Stomach (tissue), 19 donors: ENCODE measurements at places on chromosomes 5 and 9. TPM values are rescaled to one million over a fixed set of nuclear protein-coding genes. Genes with fewer than 3 reads are reported as not detected.

DNA sequence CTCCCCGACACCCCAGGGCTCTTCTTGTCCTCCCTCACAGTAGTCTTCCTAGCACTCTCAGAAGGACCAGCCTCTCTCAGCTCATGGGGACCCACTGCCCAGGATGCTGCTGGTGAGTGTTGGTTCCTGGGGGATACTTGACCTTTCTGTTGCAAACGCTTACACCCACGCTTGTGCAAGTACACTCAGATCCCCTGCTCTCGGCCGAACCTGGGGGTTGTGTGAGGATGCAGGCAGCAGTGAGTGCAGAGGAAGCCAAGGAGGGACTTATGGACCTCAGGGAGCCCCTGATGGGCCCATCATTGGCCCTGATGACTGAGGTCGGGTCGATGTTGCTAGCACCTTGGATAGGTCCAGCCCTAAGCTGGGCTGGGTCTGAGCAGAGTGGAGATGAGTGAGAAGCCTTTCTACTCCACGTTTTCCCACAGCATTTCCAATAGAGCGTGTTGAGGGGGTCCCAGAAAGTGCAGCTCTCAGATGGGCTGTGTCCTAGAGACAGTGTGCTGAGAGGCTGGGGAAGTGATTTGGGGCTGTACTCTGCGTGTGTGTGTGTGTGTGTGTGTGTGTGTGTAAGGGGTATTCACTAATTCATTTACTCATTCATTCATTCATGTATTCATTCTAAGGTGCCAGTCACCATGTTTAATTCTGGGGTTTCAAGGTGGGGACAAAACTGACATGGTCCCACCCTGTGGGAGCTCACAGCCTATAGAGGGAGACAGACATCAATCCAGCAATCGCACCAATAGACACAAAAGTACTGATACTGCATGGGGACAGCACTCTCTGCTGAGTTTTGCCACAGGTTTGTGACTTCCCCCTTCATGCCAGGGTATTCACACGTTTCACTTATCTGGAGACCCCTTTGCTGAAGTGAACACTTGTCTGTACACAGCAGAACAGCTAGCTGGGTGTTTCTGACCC lies 25.2 kb upstream of the PITX1 start:
- H3K27ac ChIP-seq = no peak overlapping the region
- no peak overlapping the region for H3K4me3 ChIP-seq
- H3K27me3 ChIP-seq = no peaks in the 10 kb centered on the region
- H3K4me1 ChIP-seq = peaks cover 28% of the 10 kb centered on the region
- no peak for DNase-seq

DNA sequence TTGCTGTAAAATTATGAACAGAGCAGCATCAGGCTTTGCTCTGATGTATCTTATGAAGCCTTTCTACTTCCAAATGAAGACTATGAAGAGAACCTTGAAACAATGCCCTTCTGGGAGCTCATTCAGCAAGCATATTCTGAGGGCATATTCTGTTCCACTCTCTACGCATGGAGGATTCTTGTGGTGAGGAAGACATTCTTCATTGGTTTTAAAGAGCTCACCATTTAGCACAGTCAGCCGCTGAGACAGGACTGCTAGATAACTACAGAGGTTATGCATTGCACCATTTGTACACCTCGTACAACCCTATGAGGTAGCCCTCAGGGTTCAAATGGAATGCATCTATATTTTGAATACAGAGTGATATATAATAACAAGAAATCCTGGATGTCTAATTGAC lies 61.0 kb downstream of the INVS start:
- no peaks in the 10 kb centered on the region for H3K4me1 ChIP-seq
- peaks cover 5% of the 10 kb centered on the region for H3K36me3 ChIP-seq
- H3K27me3 ChIP-seq = no peaks in the 10 kb centered on the region
- DNase-seq = no peak
- no peak overlapping the region for H3K27ac ChIP-seq

GRCh38 chr5:1415626-1416360 lies 29.4 kb downstream of the SLC6A3 start:
- no peak for DNase-seq
- H3K4me1 ChIP-seq = no peaks in the 10 kb centered on the region
- no peaks in the 10 kb centered on the region for H3K36me3 ChIP-seq
- H3K4me3 ChIP-seq = no peak overlapping the region
- H3K27ac ChIP-seq = no peak overlapping the region

DNA sequence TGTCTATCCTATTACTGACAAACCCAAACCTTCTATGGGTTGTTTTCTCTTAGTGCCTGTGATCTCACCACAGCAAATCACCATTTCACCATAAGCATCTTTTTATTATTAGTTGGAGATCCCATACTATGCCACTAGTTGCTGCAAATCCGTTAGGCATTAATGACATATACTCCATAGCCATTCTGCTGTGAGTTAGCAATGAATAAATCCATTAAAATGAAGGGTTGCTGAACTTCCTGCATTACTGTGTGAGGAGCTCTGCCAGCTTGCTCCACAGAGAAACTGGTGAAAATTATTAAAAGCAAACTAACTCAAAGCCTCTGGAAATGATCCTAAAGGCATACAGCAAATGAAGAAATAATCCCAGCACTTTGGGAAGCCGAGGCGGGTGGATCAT lies 102.0 kb downstream of the CFAP95 start:
- H3K27ac ChIP-seq = no peak overlapping the region
- no peak overlapping the region for H3K4me3 ChIP-seq
- no peak for DNase-seq
- H3K36me3 ChIP-seq = no peaks in the 10 kb centered on the region

GRCh38 chr5:167898361-167899042 lies 392.9 kb upstream of the WWC1 start:
- no peak overlapping the region for H3K4me3 ChIP-seq
- no peaks in the 10 kb centered on the region for H3K4me1 ChIP-seq
- H3K36me3 ChIP-seq = no peaks in the 10 kb centered on the region
- H3K27ac ChIP-seq = no peak overlapping the region
- H3K27me3 ChIP-seq = no peaks in the 10 kb centered on the region
- DNase-seq = no peak

DNA sequence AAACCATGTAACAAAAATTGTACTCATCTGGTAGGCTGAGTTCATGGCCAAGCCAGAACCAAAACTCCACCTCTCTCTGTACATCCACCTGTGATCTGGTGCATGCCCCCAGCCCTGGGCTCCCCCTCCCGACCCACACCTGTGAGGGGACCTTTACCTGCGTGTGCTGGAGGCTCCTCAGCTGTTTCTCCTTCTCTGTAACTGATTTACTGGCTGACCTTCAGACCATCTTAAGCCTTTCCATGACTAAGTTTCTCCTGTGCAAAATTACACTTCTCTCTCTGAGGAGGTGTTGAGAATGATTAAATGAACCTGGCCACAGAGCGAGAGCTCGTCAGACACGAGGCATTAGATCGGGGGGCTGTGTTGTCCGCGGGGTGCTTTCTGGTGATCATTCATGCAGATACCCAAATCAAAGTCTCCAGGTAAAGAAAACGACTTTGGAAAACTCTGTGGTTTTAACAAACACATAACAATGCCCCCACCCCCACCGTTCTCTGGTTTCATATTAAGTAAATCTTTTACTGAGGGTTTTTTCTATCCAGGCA lies 136.4 kb downstream of the SEMA5A start:
- DNase-seq = no peak
- H3K27ac ChIP-seq = no peak overlapping the region
- H3K4me1 ChIP-seq = no peaks in the 10 kb centered on the region
- no peaks in the 10 kb centered on the region for H3K27me3 ChIP-seq
- H3K36me3 ChIP-seq = no peaks in the 10 kb centered on the region

DNA sequence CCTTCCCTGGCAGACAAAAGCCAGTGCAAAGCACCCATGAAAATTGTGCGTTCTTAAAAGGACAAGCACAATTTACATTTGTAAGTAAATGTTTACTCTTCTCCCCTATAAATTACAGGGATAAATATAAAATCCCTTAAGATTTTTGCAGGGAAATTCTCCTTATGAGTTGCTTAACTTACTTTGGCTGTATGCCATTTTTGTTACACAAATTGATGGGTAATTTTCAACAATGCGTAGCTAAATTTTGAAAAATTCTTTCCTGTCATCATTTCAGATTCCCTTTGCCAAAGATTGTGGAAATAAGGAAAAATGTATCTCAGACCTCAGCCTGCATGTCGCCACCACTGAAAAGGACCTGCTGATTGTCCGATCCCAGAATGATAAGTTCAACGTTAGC lies 64.2 kb upstream of the ITGA2 start:
- peaks cover 68% of the 10 kb centered on the region for H3K36me3 ChIP-seq
- no peaks in the 10 kb centered on the region for H3K27me3 ChIP-seq
- peaks cover 4% of the 10 kb centered on the region for H3K4me1 ChIP-seq
- no peak overlapping the region for H3K27ac ChIP-seq
- H3K4me3 ChIP-seq = no peak overlapping the region

GRCh38 chr5:168227973-168228615 lies 63.4 kb upstream of the WWC1 start:
- H3K27ac ChIP-seq = no peak overlapping the region
- H3K27me3 ChIP-seq = no peaks in the 10 kb centered on the region
- DNase-seq = no peak
- H3K4me3 ChIP-seq = no peak overlapping the region
- no peaks in the 10 kb centered on the region for H3K4me1 ChIP-seq

DNA sequence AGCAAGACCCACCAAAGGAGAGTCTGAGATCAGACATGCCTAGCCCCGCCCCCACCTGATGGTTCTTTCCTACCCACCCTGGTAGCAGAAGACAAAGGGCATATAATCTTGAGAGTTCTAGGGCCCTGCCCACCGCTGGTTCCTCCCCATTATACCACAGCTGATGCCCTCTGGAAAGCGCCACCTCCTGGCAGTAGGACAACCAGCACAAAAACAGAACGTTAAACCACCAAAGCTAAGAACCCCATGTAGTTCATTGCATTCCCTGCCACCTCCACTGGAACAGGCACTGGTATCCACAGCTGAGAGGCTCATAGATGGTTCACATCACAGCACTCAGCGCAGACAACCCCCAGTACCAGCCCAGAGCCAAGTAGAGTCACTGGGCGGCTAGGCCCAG lies 81.2 kb upstream of the TRPC7 start:
- H3K27ac ChIP-seq = no peak overlapping the region
- H3K27me3 ChIP-seq = no peaks in the 10 kb centered on the region
- no peaks in the 10 kb centered on the region for H3K36me3 ChIP-seq
- H3K4me3 ChIP-seq = no peak overlapping the region

GRCh38 chr5:109645707-109646192 lies 44.0 kb upstream of the MAN2A1 start:
- no peak for DNase-seq
- H3K4me3 ChIP-seq = no peak overlapping the region
- H3K36me3 ChIP-seq = no peaks in the 10 kb centered on the region
- no peaks in the 10 kb centered on the region for H3K27me3 ChIP-seq
- H3K4me1 ChIP-seq = peaks cover 3% of the 10 kb centered on the region

DNA sequence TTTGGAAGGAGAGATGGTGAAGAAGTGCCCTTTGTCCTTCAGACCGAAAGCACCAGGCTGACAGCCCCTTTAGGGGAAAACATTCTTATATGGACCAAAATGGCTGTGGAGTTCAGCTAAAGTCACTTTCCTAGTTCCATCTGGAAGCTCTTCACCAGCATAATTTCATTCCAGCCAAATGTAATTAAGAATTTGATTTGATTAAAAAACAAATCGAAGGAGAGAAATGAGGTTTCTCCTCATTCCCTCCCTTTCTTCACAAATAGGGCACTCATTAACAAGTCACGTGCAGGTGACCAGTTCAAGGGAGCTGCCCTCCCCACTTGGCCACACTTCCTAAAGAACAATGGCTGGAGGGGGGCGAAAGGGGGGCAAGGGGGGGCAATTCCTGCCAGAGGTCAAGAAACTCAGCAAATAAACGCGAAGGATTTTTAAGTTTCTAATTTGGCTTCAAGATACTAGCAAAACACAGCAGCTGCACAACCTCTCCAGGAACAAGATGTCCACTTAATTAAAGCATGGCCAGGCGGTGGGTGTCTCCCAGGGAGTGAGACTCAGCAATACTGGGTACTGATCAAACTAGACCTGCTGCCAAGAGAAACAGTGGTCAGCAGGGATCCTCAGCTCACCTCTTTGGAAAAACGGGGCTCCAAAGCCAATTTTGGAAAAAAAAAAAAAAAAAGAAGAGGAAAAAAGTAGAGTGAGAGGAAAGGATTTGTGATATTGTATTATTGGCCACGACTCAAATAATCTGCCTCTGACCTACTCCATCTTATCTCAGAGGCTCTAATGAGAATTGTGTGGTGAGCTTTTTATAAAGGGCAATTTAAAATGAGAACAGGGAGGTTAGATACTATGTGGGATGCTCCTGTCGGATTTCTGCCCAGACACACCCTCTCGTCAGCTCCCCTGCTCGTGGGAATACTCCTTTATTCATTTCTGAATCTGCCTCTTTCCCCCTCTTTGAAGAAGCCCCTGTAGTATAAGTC lies 254.3 kb downstream of the ZSWIM6 start:
- H3K27me3 ChIP-seq = no peaks in the 10 kb centered on the region
- no peak overlapping the region for H3K4me3 ChIP-seq
- peak; percentile 31 for DNase-seq
- no peaks in the 10 kb centered on the region for H3K36me3 ChIP-seq
- H3K4me1 ChIP-seq = peaks cover 16% of the 10 kb centered on the region

DNA sequence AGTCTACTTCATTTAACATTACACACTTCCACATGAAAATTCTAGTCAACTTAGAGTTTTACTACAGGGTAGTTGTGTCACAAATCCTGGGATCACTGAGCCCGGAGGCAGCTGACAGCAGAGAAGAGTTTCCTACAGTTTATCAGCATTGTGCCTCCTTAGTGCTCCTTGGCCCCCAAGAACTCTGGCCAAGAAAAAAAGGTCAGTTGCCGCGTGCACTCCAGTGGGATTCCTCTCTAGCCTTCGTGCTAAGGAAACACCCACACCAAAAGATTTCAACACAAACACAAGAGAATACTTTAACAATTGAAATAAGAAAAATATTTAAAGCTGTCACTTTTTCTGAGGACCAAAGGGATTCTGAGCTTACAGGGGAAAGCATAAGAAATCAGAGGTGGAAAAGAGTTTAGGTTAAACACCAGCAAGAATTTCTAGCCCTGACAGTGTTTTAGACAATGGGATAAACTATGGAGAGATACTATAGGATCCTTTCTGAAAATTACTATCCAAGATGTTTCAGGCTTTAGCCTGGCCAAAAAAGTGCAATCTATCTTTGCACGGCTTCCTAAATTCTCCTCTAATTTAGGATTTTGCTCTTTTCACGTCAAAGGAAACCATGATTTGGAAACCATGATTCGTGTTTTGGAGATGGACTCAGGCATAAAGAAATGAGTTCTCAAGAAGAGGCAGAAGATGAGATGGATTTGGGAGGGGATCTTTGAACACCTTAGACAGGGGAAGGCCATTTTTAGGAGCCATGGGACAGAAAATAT lies 606.8 kb downstream of the RAB3C start:
- H3K27me3 ChIP-seq = no peaks in the 10 kb centered on the region
- no peak overlapping the region for H3K4me3 ChIP-seq
- H3K27ac ChIP-seq = peak overlapping the region; percentile 2
- DNase-seq = no peak

The NELFB gene
- total RNA-seq = 79.4 TPM

The SPOCK1 gene
- total RNA-seq = 9.9 TPM

The GPR151 gene
- not detected for total RNA-seq

The SH3RF2 gene
- total RNA-seq = 45.9 TPM

The SAPCD2 gene
- total RNA-seq = not detected
